ENCODE measurements at places on chromosomes 3 and 15. TPM values are rescaled to one million over a fixed set of nuclear protein-coding genes. Genes with fewer than 3 reads are reported as not detected.

The ANKUB1 gene
- not detected for total RNA-seq

DNA sequence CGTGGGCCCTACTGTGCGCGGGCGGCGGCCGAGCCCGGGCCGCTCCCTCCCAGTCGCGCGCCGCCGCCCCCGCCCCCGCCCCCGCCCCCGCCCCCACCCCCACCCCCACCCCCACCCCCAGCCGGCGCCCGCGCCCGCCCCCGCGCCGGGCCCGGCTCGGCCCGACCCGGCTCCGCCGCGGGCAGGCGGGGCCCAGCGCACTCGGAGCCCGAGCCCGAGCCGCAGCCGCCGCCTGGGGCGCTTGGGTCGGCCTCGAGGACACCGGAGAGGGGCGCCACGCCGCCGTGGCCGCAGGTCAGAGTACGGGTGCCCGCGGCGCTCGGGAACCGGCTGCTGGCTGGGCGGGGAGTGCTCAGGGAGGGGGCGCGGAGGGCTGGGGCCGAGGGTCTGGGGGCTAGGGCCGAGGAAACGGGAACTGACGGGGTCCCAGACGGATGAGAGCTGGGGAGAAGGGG is 1.1 kb upstream of the PPARG start:
- DNase-seq = no peak

- DNase-seq = no peak
Measured at GRCh38 chr3:75126556-75126955, 512.1 kb upstream of the CNTN3 start.

DNA sequence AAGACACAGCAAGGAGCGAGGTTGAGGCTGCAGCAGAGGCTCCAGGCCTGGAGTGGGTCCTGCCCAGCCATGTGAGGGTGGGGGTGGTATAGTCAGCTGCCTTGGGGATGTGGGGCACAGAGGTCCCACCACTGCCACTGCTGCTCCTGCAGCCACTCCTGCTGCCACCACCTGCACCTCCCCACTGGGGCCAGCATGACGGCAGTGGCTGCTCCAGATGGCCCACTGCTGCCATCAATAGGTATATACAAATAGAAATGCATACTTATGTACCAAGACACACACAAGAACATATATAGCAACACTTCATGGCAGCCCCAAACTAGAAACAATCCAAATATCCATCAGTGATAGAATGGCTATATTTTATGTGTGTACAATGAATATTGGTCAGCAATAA is 10.0 kb upstream of the TOP2B start:
- DNase-seq = no peak

DNA sequence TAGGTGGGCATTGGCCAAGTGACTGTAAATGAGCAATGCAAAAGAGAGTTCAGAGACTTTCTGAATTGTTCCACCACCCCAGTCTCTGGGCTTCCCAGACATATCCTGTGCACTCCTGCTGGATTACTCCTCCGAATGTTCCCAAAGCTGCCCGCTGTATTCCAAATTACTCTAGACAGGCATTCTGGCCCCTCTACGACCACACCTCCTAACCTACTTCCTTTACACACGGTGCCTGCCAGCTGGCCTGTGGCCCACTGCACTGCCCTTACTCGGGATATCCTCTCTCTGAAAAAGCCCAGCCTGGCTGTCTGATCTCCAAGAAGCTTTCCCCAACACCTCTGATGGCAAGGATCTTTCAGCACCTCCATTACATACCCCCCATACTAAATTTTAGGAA is 66.6 kb downstream of the DUT start:
- no peak for DNase-seq

All from HCT116 (cell line).